Endodermal cell (in vitro differentiated cells): ENCODE measurements at places on chromosomes 6 and 20.
A peak's percentile ranks its signal among the peaks of the same experiment; 100 is the strongest.

- H3K4me1 ChIP-seq, result no peaks in the 10 kb centered on the region
- no peak overlapping the region for H3K4me3 ChIP-seq
- no peaks in the 10 kb centered on the region for H3K27me3 ChIP-seq
- peak overlapping the region; percentile 55 for H3K27ac ChIP-seq
- DNase-seq, result peak; percentile 94
Observed at GRCh38 chr20:60057866-60058807, 99.9 kb downstream of the CDH26 start.

DNA sequence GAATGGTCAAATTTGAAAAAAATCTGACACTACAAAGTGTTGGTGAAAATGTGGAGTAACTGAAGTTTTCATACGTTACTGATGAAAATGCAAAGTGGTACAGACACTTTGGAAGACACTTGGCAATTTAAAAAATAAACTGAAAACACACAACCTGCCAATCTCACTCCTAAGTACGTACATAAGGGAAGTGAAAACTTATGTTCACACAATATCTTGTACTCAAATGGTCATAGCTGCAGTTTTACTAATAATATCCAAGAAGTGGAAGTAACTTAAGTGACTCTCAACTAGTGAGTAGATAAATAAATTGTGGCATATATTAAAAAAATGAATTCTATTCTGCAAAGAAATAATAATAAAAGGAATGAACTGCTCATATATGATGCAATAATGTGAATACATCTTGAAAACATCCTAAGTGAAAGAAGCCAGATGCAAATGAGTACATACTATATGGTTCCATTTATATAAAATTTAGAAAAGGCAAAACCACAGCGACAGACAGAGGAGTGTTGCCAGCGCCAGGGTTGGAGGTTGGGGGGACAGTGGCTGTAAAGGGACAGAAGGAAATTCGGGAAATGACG lies 198.2 kb downstream of the ERMARD start:
- no peak overlapping the region for H3K4me3 ChIP-seq
- no peaks in the 10 kb centered on the region for H3K4me1 ChIP-seq
- no peaks in the 10 kb centered on the region for H3K36me3 ChIP-seq
- no peak overlapping the region for H3K27ac ChIP-seq

GRCh38 chr6:121660277-121660676 lies 224.8 kb downstream of the GJA1 start:
- H3K4me3 ChIP-seq, result no peak overlapping the region
- H3K27ac ChIP-seq, result no peak overlapping the region
- H3K4me1 ChIP-seq, result no peaks in the 10 kb centered on the region
- no peak for DNase-seq

GRCh38 chr6:45607798-45608197 lies 230.1 kb upstream of the SUPT3H start:
- H3K4me1 ChIP-seq, result no peaks in the 10 kb centered on the region
- no peaks in the 10 kb centered on the region for H3K36me3 ChIP-seq
- no peak for DNase-seq
- no peak overlapping the region for H3K27ac ChIP-seq

DNA sequence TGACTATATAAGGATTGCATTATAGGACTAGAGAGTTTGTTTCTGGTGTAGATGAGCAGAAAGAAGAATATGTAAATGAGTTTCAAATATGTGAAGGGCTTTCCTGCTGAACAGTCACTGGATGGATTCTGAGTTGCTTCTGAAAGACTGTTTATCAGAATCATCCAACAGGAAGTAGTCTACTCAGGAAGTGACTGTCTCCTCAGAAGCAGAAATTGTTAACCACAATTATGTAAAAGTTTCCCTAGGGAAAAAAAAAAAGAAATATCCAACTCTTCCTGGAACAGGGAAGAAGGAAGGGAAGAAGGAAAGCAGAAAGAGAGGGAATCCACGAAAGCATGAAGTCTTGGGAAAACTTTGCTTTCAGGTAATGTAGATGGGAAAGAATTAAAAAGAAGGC lies 138.9 kb downstream of the TENT5A start:
- H3K36me3 ChIP-seq, result no peaks in the 10 kb centered on the region
- H3K4me3 ChIP-seq, result no peak overlapping the region
- H3K27ac ChIP-seq, result no peak overlapping the region

GRCh38 chr6:162443101-162443500 lies 284.5 kb downstream of the PRKN start:
- no peak overlapping the region for H3K27ac ChIP-seq
- H3K4me3 ChIP-seq, result no peak overlapping the region
- no peaks in the 10 kb centered on the region for H3K4me1 ChIP-seq
- no peaks in the 10 kb centered on the region for H3K27me3 ChIP-seq
- no peaks in the 10 kb centered on the region for H3K36me3 ChIP-seq
- no peak for DNase-seq

- no peak for DNase-seq
- no peak overlapping the region for H3K4me3 ChIP-seq
- no peaks in the 10 kb centered on the region for H3K4me1 ChIP-seq
- H3K27me3 ChIP-seq, result no peaks in the 10 kb centered on the region
Observed at GRCh38 chr6:31727034-31727716, 1.9 kb downstream of the DDAH2 start.

DNA sequence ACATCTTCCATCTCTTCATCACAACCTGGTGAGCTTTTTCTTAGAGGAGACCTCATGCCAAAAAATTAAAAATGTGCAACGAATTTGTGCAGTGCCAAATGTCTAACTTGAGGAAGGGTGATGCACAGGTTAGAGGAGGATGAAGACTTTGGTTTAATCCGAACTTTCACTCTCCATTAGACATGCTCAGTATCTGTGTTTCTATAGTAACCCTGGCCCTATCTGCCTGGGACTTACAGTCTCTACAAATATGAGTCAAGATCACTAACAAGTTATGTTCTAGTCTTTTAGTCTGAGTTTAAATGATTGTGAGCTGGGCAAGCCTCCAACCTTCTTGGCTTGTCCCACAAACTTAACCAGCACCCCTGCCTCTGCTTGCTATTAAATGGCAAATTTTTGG lies 377.0 kb downstream of the BMP2 start:
- H3K4me3 ChIP-seq, result no peak overlapping the region
- H3K27me3 ChIP-seq, result no peaks in the 10 kb centered on the region
- H3K4me1 ChIP-seq, result peaks cover 19% of the 10 kb centered on the region
- H3K27ac ChIP-seq, result no peak overlapping the region

- DNase-seq, result no peak
- no peaks in the 10 kb centered on the region for H3K4me1 ChIP-seq
- no peaks in the 10 kb centered on the region for H3K27me3 ChIP-seq
- H3K4me3 ChIP-seq, result no peak overlapping the region
Observed at GRCh38 chr6:74167511-74167910, 471.5 kb downstream of the CD109 start.

DNA sequence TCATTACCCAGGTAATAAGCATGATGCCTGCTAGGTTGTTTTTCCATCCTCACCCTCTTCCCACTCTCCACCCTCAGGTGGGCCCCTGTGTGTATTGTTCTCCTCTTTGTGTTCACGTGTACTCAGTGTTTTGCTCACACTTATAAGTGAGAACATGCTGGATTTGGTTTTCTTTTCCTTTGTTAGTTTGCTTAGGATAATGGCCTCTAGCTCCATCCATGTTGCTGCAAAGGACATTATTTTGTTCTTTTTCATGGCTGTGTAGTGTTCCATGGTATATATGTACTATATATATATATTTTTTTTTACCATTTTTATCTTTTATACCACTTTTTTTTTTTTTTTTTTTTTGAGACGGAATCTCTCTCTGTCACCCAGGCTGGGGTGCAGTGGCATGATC lies 71.9 kb downstream of the RSPH3 start:
- no peak overlapping the region for H3K4me3 ChIP-seq
- H3K4me1 ChIP-seq, result no peaks in the 10 kb centered on the region
- no peaks in the 10 kb centered on the region for H3K27me3 ChIP-seq
- no peak for DNase-seq
- H3K36me3 ChIP-seq, result no peaks in the 10 kb centered on the region

DNA sequence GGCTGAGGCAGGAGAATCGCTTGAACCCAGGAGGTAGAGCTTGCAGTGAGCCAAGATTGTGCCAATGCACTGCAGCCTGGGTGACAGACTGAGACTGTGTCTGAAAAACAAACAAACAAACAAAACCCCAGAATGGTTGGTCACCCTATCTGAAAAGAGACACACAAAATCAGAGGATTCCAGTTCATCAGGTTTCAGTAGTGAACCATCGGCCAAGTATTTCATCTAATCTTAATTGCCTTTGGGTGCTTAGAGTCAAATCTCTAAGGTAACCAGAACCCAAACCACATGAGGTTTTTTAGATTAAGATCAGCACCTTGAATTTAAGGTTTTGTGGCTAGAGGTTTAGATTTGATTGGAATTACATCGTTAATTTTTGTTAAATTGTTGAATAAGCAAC lies 8.3 kb upstream of the ZBTB2 start:
- peaks cover 61% of the 10 kb centered on the region for H3K36me3 ChIP-seq
- no peak overlapping the region for H3K4me3 ChIP-seq
- DNase-seq, result no peak
- H3K27me3 ChIP-seq, result no peaks in the 10 kb centered on the region

DNA sequence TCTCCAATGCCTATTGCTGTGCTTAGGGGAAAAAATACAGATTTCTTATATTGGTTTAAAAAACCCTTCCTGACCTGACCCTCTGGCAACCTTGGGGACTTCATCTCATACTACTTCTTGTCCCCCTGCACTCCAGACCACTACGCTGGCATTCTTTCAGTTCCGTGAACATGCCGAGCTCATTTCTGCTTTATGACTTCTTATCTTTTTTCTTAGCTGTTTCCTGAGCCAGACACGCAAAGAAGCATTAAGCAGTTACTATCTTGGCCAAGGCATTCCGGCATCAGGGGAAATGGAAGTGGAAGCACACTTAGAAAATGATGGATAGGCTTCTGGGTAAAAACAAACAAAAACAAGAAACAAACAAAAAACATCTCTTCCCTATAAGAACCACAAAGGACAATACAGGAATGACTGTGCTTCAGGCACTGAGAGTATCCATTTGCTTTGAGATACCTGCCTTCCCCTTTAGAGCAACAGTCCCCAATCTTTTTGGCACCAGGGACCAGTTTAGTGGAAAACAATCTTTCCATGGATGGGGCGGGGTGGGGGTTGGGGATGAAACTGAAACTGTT lies 4.4 kb upstream of the CCDC28A start:
- no peak for DNase-seq
- H3K27ac ChIP-seq, result no peak overlapping the region

DNA sequence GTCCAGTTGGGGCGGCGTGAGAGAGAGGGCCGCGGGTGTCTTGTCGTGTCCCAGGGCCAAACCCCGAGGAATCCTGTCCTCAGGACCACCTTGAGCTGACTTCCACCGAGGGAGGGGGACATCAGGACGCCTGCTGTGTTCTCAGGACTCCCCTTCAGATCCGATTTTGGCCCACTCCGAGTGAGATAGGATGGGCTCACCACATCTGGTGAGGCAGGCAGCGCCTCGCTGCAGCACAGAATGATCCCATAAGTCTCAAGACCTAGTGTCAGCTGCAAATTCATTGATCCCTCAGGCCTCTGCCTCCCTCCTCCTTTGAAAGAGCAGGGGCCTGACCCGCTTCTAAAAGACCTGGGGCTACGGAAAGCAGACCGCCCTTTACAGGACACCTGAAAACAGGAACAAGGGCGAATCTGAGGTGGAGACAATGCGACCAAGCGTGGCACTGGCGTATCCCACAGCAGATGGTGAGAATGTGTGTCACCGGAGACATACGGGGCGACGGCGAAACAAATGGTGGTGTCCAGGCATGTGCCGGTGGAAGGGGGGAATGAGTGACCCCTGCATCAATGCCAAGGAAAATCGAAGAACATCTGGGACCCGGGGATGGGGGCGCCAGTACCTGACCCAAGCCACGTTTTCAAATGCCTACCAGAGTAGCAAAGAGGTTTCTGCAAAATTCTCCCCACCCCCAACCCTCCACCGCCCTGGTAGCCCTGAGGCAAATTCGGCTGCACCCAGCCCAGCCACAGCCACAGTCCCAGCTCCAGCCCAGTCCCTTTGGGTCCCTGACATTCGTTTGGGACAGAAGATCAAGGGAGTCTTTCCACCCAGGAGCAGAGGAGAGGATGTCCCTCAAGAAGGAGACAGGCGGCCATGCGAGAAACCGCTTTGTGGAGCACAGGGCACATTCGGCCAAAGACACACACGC lies 162.1 kb upstream of the ZNF337 start:
- no peaks in the 10 kb centered on the region for H3K36me3 ChIP-seq
- no peak overlapping the region for H3K4me3 ChIP-seq
- peaks cover 42% of the 10 kb centered on the region for H3K27me3 ChIP-seq
- H3K4me1 ChIP-seq, result no peaks in the 10 kb centered on the region
- no peak overlapping the region for H3K27ac ChIP-seq

- H3K36me3 ChIP-seq, result no peaks in the 10 kb centered on the region
- H3K4me3 ChIP-seq, result no peak overlapping the region
- DNase-seq, result no peak
- no peaks in the 10 kb centered on the region for H3K4me1 ChIP-seq
- no peaks in the 10 kb centered on the region for H3K27me3 ChIP-seq
Observed at GRCh38 chr6:84282550-84282949, 55.1 kb upstream of the CEP162 start.

DNA sequence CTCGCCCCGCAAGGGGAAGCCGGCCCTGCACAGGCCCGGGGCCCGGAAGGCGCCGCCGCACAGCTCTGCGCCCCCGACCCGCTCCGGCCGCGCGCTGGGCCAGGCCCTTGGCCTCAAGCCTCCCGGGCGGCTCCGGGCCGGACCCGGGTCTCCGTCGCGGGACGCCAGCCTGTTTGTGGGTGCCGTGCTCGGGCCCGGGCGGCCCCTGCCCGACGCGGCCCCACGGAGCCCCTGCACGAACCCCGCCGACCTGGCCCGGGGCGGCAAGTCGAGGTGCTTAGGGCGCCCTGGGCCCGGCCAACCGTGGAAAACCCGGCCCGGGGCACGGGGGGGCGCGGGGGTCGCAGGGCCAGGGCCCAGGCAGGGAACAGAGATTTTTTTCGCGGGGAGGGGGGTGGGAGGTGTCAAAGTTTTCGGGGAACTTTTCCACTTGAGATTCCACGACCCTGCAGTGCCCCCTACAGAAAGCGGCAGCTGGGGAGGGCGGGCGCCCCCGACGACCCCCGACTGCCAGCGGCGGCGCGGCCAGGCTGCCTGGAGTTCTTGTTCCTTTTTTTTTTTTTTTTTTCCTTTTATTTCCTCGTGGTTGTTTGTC lies 805 bp upstream of the STX16 start:
- peak; percentile 75 for DNase-seq
- no peaks in the 10 kb centered on the region for H3K36me3 ChIP-seq
- peak overlapping the region; percentile 97 for H3K4me3 ChIP-seq

DNA sequence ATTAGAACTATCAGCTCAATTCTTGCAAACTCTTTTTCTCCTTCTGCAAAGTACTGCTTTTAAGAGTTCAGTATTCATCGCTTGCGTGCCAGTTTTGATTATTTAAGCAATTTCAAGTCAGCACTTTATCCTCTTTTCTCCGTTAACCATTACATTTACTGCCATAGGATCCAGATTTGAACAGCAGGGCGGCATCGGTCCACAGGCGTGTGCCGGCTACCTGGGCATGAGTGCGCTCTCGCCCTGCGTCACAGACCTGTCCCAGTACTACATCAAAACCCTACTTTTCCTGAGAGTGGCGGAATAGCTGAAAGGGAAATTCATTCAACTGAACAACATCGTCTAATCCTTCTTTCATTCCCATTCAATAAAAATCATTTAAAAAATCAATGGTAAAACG lies 53.4 kb downstream of the MYLK4 start:
- no peaks in the 10 kb centered on the region for H3K4me1 ChIP-seq
- no peak overlapping the region for H3K27ac ChIP-seq
- H3K4me3 ChIP-seq, result no peak overlapping the region
- H3K27me3 ChIP-seq, result no peaks in the 10 kb centered on the region

- no peaks in the 10 kb centered on the region for H3K27me3 ChIP-seq
- peaks cover 10% of the 10 kb centered on the region for H3K4me1 ChIP-seq
- no peak for DNase-seq
Observed at GRCh38 chr6:136066005-136066404, 184.1 kb downstream of the MTFR2 start.

- no peaks in the 10 kb centered on the region for H3K4me1 ChIP-seq
- no peak for DNase-seq
- no peak overlapping the region for H3K27ac ChIP-seq
- peaks cover 33% of the 10 kb centered on the region for H3K27me3 ChIP-seq
- peaks cover 25% of the 10 kb centered on the region for H3K36me3 ChIP-seq
Observed at GRCh38 chr6:42051268-42051653, 937 bp downstream of the TAF8 start.
